ENCODE measurements at places on chromosomes 1 and 21.

GRCh38 chr1:235017719-235018118 lies 110.9 kb downstream of the TOMM20 start:
- no peaks in the 10 kb centered on the region for H3K36me3 ChIP-seq
- no peak overlapping the region for H3K4me3 ChIP-seq

GRCh38 chr21:40680311-40680710 lies 166.6 kb downstream of the DSCAM start:
- no peak overlapping the region for H3K4me3 ChIP-seq
- no peaks in the 10 kb centered on the region for H3K36me3 ChIP-seq
- no peaks in the 10 kb centered on the region for H3K27me3 ChIP-seq
- H3K27ac ChIP-seq, result no peak overlapping the region

- H3K27ac ChIP-seq, result no peak overlapping the region
- no peaks in the 10 kb centered on the region for H3K36me3 ChIP-seq
- no peak overlapping the region for H3K4me3 ChIP-seq
- H3K4me1 ChIP-seq, result no peaks in the 10 kb centered on the region
- no peak for DNase-seq
These were observed 25.8 kb upstream of the GBP5 start for GRCh38 chr1:89298461-89298860.

- H3K4me3 ChIP-seq, result no peak overlapping the region
- no peak overlapping the region for H3K27ac ChIP-seq
- H3K27me3 ChIP-seq, result no peaks in the 10 kb centered on the region
These were observed 913.5 kb downstream of the MRPL39 start for GRCh38 chr21:24693779-24694178.

- no peak overlapping the region for H3K27ac ChIP-seq
- no peak for DNase-seq
- H3K4me1 ChIP-seq, result no peaks in the 10 kb centered on the region
- H3K4me3 ChIP-seq, result no peak overlapping the region
- no peaks in the 10 kb centered on the region for H3K27me3 ChIP-seq
These were observed 66.1 kb upstream of the WNT4 start for GRCh38 chr1:22208973-22209378.

DNA sequence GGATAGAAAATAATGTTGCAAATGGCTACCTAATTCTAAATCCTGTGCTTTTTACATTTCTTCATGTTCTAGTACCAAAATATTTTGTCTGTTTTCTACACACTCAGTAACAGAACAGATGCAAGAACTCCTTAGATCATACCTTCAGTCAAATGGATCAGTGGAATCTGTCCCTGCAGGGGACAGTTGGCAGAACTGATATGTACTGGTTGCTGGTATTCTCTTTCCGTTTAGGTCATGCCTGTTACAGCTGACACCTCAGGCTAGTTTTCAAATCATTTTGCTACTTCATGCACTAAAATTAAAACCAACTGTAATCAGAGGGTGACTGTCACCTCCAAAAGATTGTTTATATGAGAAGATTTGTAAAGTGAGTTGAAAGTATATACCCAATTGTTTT lies 109.2 kb downstream of the TNNI3K start:
- no peaks in the 10 kb centered on the region for H3K4me1 ChIP-seq
- H3K4me3 ChIP-seq, result no peak overlapping the region
- H3K27ac ChIP-seq, result no peak overlapping the region
- no peaks in the 10 kb centered on the region for H3K27me3 ChIP-seq
- H3K36me3 ChIP-seq, result no peaks in the 10 kb centered on the region

GRCh38 chr1:112828716-112829115 lies 113.6 kb upstream of the PPM1J start:
- no peak overlapping the region for H3K4me3 ChIP-seq
- H3K4me1 ChIP-seq, result no peaks in the 10 kb centered on the region
- no peaks in the 10 kb centered on the region for H3K36me3 ChIP-seq
- DNase-seq, result no peak
- H3K27ac ChIP-seq, result no peak overlapping the region
- H3K27me3 ChIP-seq, result no peaks in the 10 kb centered on the region

- peak overlapping the region; percentile 60 for H3K4me3 ChIP-seq
- DNase-seq, result peak; percentile 71
- H3K27ac ChIP-seq, result peak overlapping the region; percentile 9
- no peaks in the 10 kb centered on the region for H3K36me3 ChIP-seq
- no peaks in the 10 kb centered on the region for H3K4me1 ChIP-seq
- no peaks in the 10 kb centered on the region for H3K27me3 ChIP-seq
These were observed 338 bp downstream of the ACAP3 start for GRCh38 chr1:1307261-1307922.

- no peak for DNase-seq
- no peak overlapping the region for H3K27ac ChIP-seq
- H3K4me1 ChIP-seq, result peaks cover 4% of the 10 kb centered on the region
- peaks cover 2% of the 10 kb centered on the region for H3K36me3 ChIP-seq
- no peaks in the 10 kb centered on the region for H3K27me3 ChIP-seq
- H3K4me3 ChIP-seq, result no peak overlapping the region
These were observed 14.0 kb downstream of the F3 start for GRCh38 chr1:94527447-94528031.

DNA sequence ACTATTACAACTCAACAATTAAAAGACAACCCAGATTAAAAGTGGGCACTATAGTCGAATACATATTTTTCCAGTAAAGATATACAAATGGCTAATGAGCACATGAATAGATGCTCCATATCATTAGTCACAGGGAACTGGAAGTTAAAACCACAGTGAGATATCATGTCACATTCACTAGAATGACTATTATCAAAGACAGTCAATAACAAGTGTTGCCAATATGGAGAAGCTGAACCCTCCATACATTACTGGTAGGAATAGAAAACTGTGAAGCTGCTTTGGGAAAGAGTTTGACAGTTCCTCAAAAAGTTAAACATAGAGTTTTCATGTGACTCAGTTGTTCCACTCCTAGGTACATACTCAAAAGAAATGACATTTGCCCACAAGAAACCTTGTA lies 30.6 kb upstream of the MRPS6 start:
- no peak overlapping the region for H3K27ac ChIP-seq
- no peak for DNase-seq
- H3K4me1 ChIP-seq, result no peaks in the 10 kb centered on the region
- no peaks in the 10 kb centered on the region for H3K27me3 ChIP-seq
- H3K4me3 ChIP-seq, result no peak overlapping the region
- H3K36me3 ChIP-seq, result no peaks in the 10 kb centered on the region

DNA sequence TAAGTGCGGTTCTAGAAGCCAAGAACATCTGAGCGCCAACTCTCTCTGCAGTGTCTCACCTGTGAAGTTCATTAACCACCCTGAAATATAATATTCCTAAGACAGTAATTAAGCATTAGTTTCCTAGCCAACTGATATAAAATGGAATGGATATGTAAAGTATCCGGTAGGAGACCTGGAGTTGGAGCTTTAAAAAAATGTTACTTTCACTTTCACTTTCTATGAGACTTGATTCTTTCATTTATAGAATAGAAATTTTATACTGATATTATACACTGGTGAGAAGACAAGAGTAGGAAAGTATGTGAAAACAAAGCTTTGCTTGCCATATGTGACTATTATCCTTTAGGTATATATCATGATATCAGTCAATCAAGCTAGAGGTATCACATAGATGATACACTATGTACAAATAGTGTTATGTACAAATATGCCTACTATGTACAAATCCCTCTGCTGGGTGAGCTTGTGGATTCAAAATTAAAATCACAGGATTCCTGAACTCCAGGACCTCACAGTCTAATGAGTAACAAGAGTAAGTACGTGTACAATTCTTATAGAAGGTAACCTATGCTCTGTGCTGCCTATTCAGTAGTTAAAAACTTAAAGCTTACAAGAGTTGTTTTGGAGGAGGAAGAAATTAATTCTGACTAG lies 934.2 kb downstream of the TTLL7 start:
- DNase-seq, result no peak
- H3K27me3 ChIP-seq, result no peaks in the 10 kb centered on the region
- H3K4me1 ChIP-seq, result no peaks in the 10 kb centered on the region

DNA sequence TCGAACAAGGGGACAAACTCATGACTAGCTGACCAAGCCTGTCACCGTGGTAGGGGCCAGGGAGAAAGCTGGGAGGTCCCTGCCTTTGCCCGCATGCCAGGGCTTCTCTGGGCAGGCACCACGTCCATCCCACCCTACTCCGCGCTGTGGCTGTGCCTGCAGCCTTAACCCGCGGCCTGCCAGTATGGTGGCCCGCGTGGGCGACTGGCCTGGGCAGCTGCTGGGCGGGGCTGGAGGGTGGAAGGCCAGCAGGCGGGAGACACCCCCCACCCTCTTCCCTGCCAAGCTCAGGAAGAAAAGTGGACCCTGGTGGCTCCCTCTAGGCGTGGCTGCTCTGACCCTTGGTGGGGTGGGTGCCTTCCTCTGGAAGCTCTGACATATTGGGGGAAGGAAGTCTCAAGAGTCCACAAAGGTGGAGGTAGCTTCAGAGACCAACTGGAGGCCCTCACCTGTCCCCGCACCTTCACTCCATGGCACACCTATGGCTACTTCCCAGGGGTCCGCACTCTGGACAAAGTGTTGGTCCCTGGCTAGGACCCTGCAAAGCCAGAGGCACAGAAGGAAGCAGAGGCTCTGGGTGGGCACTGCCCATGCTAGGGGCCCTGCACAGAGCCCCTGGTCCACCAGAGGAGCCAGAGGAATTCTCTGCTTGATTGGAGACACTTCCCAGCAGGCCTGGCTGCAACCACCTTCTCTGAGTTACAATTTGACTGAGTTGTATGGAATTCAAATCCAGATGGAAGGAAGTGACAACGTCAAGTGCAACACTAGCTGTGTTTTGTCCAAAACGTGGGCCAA lies 3.3 kb upstream of the SKI start:
- no peak overlapping the region for H3K27ac ChIP-seq
- no peaks in the 10 kb centered on the region for H3K27me3 ChIP-seq
- no peak for DNase-seq
- no peaks in the 10 kb centered on the region for H3K36me3 ChIP-seq
- H3K4me3 ChIP-seq, result no peak overlapping the region
- H3K4me1 ChIP-seq, result no peaks in the 10 kb centered on the region

- DNase-seq, result no peak
- H3K36me3 ChIP-seq, result no peaks in the 10 kb centered on the region
- H3K4me1 ChIP-seq, result no peaks in the 10 kb centered on the region
- H3K27ac ChIP-seq, result peak overlapping the region; percentile 99
These were observed 1.2 kb downstream of the SCMH1 start for GRCh38 chr1:41240781-41241353.

DNA sequence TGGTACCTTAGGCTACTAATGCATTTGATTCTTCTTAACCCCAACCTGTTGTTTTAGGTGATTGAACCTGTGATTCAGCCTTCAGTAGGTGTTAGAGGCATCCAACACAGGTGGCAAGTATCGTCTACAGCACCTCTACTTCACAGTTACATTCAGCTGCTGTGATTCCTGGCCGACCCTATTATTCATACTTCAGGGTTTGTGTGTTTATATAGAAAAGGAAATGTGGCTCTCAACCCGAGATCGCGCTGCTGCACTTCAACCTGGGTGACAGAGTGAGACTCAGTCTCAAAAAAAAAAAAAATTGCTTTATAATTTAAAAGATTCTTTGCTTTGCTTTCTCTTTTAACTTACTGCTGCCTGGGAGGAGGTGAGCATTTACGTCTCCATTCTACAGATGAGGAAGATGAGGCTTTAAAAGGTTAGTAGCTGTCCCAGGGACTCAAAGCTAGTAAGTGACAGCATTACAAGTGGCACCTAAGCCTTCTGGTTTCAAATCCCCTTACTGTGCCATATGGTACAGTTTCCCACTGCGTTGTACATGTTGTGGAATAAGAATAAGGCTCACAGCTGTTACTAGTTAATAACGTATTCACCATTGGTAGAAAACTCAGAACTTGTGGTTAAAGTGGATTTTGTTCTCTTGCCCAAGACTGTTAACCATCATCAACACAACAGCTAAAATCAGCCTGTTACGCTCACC lies 9.9 kb upstream of the GPR25 start:
- peaks cover 3% of the 10 kb centered on the region for H3K36me3 ChIP-seq
- no peaks in the 10 kb centered on the region for H3K4me1 ChIP-seq
- H3K27ac ChIP-seq, result no peak overlapping the region
- no peak for DNase-seq

- no peaks in the 10 kb centered on the region for H3K4me1 ChIP-seq
- DNase-seq, result no peak
- no peaks in the 10 kb centered on the region for H3K36me3 ChIP-seq
- H3K27me3 ChIP-seq, result no peaks in the 10 kb centered on the region
- no peak overlapping the region for H3K4me3 ChIP-seq
These were observed 123.1 kb downstream of the MATN1 start for GRCh38 chr1:30600258-30600657.

DNA sequence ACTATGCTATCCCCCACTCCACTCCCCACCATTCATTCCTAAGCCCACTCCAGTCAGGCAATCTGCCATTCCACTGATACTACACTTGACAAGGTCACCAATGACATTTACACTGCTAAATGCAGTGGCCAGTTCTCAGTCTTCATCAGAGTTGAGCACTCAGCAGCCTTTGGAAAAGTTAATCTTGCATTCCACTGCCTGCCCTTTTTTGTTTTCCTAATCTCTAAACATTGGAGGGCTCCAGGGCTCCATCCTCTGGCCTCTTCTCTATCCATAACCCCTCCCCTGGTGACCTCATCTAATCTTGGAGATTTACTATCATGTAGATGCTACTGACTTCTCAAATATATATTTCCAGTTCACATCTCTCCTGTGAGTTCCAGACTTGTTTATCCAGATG lies 70.9 kb upstream of the S1PR1 start:
- no peaks in the 10 kb centered on the region for H3K36me3 ChIP-seq
- H3K4me1 ChIP-seq, result no peaks in the 10 kb centered on the region
- DNase-seq, result no peak
- no peak overlapping the region for H3K27ac ChIP-seq

DNA sequence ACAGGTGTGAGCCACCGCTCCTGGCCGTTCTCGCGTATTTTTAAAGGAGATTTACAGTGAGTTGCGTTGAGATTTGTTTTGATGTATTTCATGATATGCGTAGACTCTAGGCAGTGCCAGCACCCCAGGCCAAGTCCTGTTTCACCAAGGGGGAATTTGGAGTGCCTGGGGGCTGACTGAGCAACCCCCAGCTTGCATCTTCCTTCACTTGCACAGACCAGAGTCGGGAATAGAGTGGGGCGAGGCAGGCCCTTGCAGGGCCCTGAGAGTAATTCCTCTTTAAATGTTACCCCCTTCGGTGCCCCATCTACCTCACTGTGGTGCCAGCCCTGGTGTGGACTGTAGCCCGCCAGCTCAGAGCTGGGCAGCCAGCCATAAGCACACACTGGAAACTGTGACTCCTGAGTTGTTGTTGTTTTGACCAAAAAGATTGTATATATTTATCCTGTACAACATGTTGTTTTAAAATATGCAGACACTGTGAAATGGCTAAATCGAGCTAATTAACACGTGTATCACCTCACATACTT lies 269.5 kb downstream of the NPHP4 start:
- H3K27ac ChIP-seq, result no peak overlapping the region
- H3K4me3 ChIP-seq, result no peak overlapping the region
- peak; percentile 9 for DNase-seq
- no peaks in the 10 kb centered on the region for H3K36me3 ChIP-seq
- no peaks in the 10 kb centered on the region for H3K4me1 ChIP-seq
- no peaks in the 10 kb centered on the region for H3K27me3 ChIP-seq

GRCh38 chr1:42319128-42319851 lies 15.7 kb downstream of the FOXJ3 start:
- H3K4me1 ChIP-seq, result peaks cover 10% of the 10 kb centered on the region
- no peak for DNase-seq
- no peaks in the 10 kb centered on the region for H3K36me3 ChIP-seq

GRCh38 chr1:241957692-241958494 lies at the start of gene BECN2:
TSS of gene BECN2 (plus strand) at chr1:241957767. CDS start at chr1:241957767, 0 bp downstream.
- H3K36me3 ChIP-seq, result no peaks in the 10 kb centered on the region
- no peak for DNase-seq
- no peaks in the 10 kb centered on the region for H3K4me1 ChIP-seq
- H3K27ac ChIP-seq, result no peak within 1 kb of the TSS

- H3K27ac ChIP-seq, result no peak overlapping the region
- H3K4me1 ChIP-seq, result no peaks in the 10 kb centered on the region
- no peak overlapping the region for H3K4me3 ChIP-seq
- DNase-seq, result no peak
- no peaks in the 10 kb centered on the region for H3K36me3 ChIP-seq
- H3K27me3 ChIP-seq, result no peaks in the 10 kb centered on the region
These were observed 103.3 kb upstream of the SLC45A1 start for GRCh38 chr1:8214501-8215173.

Data from aorta (tissue), 5 donors.